Smooth muscle cell of the brain vasculature (primary cell): ENCODE measurements at places on chromosomes 6 and 20.

- DNase-seq: no peak
Observed at GRCh38 chr6:34773916-34774315, 16.6 kb downstream of the SNRPC start.

- no peak for DNase-seq
Observed at GRCh38 chr6:3904518-3904917, 55.3 kb downstream of the FAM50B start.

DNA sequence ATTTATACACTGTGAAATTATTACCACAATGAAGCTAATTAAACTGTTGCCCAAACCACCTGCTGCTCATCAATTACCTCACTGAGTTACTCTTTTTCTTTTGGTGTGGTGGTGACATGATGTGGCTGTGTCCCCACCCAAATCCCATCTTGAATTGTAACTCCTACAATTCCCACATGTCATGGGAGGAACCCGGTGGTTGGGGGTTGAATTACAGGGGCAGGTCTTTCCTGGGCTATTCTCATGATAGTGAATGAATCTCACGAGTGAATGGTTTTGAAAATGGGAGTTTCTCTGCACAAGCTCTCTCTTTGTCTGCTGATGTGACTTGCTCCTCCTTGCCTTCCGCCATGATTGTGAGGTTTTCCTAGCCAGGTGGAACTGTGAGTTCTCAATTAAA is 145.0 kb downstream of the LRRC1 start:
- no peak for DNase-seq

DNA sequence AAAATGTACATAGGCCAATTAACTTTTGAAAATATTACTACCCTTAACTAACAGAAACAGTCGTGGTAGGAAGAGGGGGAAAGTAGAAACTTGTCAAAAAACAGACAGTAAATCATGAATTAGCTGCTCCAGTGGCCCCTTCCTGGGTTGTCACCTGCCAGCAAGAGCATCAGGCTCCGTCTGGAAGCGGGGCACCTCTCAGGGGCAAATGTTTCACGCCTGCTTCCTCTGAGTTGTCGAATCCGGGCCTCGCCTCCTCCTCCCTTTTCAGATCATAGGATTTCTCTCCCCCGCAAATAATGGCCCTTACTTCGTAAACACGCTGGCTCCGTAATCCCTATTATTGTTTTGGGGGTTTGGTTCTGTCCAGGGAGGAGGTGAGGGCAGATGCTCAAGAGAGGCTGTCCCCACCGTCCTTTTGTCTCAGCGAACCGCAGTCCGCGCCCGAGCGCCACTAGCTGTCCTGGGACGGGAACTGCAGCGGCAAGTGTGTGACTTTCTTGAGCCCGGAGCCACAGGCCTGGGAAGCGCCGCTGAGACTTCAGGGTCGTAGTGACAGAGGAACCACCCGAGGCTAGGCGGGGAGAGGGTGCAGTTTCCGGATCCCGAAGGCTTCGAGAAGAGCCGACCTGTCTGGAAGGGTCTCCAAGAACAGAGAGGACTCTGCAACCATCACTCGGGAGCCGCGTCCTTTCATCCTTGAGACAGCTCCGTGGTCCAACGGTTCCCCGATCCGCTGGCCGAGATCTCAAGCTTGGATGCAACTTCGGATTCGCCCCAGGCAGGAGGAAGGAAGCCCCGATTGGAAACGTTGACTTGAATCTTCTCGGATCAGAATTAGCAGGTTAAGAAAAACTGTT is 214.5 kb upstream of the ZNF184 start:
- no peak for DNase-seq
